ENCODE measurements at places on chromosomes 6 and 20. TPM values are rescaled to one million over a fixed set of nuclear protein-coding genes. Genes with fewer than 3 reads are reported as not detected.

Gene TLDC2
- 0.34 TPM for total RNA-seq

Gene WFDC2
- total RNA-seq: not detected

Gene MYL9
- total RNA-seq: 126 TPM

Gene RAD21L1
- not detected for total RNA-seq

Gene MMP24
- 1.3 TPM for total RNA-seq

Gene SLC22A1
- total RNA-seq: 2.6 TPM

Gene TBXT
- not detected for total RNA-seq

Gene LRRC73
- not detected for total RNA-seq

Gene ENPP5
- 0.38 TPM for total RNA-seq

Gene OR2H2
- not detected for total RNA-seq

Gene OR2W1
- not detected for total RNA-seq

Gene XKR7
- total RNA-seq: not detected

Gene DAAM2
- total RNA-seq: 52.5 TPM

Gene TP53INP2
- total RNA-seq: 6.7 TPM

Gene LST1
- 53.9 TPM for total RNA-seq

Gene PNLDC1
- total RNA-seq: 0.34 TPM

Gene PBOV1
- not detected for total RNA-seq

Gene DYNLT2
- 1.3 TPM for total RNA-seq

Gene RCAN2
- 17.2 TPM for total RNA-seq

Gene PTCRA
- total RNA-seq: not detected

Gene ARMH2
- total RNA-seq: not detected

Gene SLC12A5
- not detected for total RNA-seq

Gene SEL1L2
- total RNA-seq: 1.1 TPM

Gene MED23
- total RNA-seq: 32.1 TPM

Gene SLC32A1
- not detected for total RNA-seq

Gene SLC22A2
- total RNA-seq: not detected

Gene CHRNA4
- not detected for total RNA-seq

Gene MEI4
- 0.16 TPM for total RNA-seq

Gene BCAS1
- not detected for total RNA-seq

Gene SCGN
- 0.85 TPM for total RNA-seq

Gene MUC21
- total RNA-seq: not detected

Gene MLN
- total RNA-seq: not detected

Gene GNMT
- 0.44 TPM for total RNA-seq

Gene LRRC1
- 22.0 TPM for total RNA-seq

Gene CYP24A1
- not detected for total RNA-seq

Gene CLDN20
- total RNA-seq: not detected

Gene SLC17A9
- total RNA-seq: 1.1 TPM

Gene TRIM15
- not detected for total RNA-seq

All from subcutaneous adipose tissue (tissue), 4 donors.